Activated T-helper 1 cell treated with anti-CD3 and anti-CD28 coated beads, Interleukin-2, amount 50 U/mL, for 16 hours (primary cell): ENCODE measurements at places on chromosomes 12 and 14.

- DNase-seq = no peak
Observed at GRCh38 chr12:110704750-110705149, 15.8 kb upstream of the HVCN1 start.

GRCh38 chr12:79691511-79692248 lies 916 bp upstream of the PAWR start:
- no peak for DNase-seq

GRCh38 chr12:66236969-66237368 lies 48.0 kb downstream of the IRAK3 start:
- no peak for DNase-seq

DNA sequence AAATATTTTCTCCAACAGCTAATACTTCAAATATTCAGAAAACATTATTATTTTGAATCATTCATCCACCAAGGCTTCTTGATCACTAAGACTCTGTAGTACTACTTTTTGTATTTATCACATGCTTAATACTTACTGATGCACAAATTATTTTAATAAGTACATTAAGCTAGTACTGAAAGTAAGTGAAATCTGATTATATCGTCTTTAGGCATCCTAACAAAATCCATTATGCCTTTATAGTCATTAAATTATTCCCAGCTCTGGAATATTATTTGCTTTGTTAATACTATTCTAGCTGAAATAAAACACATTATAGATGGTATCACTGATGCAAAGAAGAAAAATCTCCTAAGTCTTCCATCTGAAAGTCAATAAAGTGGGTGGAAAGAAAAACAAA lies 75.1 kb upstream of the TTC7B start:
- no peak for DNase-seq

GRCh38 chr12:69502345-69503081 lies 32.3 kb downstream of the FRS2 start:
- DNase-seq = no peak

- DNase-seq = no peak
Observed at GRCh38 chr14:95553141-95553540, 18.3 kb downstream of the GLRX5 start.
